ENCODE measurements at places on chromosomes 1 and 21.

GRCh38 chr1:34013958-34014737 lies 150.3 kb downstream of the HMGB4 start:
- no peak for DNase-seq

- peak; percentile 74 for DNase-seq
Observed at GRCh38 chr1:41241354-41241748, 755 bp downstream of the SCMH1 start.

DNA sequence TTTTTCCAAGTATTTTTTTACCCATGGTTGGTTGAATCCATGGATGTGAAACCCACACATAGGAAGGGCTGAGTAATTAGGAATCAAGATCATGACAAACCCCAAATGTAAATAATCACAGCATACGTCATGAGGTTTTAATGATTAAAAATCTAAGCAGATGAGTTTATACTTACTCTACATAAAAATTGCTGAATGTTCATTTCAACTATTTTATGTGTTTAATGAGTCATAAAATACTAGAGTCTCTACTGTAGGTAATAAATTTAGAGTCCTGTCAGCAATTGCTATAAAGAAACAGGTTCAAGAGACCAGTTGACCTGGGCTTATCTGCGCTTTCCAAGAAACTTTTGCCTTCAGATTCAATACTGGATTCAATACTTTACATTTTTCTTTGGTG lies 18.2 kb downstream of the CTH start:
- peak; percentile 82 for DNase-seq

- DNase-seq: no peak
Observed at GRCh38 chr1:81371864-81372263, 428.9 kb upstream of the ADGRL2 start.

DNA sequence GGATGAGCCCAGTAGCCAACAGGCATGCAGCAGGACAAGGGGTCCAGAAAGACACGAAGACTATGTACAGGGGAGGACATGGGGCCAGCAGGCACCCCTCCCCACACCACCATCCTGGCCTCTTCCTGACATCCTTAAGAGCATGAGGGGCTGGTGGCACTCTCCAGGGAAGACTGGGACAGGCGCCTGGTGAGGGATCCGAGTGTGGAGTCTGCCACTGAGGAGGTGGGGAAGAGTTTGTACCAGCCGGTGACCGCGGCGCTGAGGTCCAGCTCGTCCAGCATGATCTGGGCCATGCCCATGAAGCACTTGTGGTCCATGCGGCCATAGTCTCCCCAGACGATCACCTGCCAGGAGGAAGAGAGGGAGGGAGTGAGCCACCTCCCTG lies 39.1 kb downstream of the RIMS3 start:
- no peak for DNase-seq

GRCh38 chr1:153760440-153760839 lies 14.8 kb upstream of the SLC27A3 start:
- peak; percentile 39 for DNase-seq

GRCh38 chr1:94817712-94818111 lies 2.4 kb upstream of the SLC44A3 start:
- no peak for DNase-seq

DNA sequence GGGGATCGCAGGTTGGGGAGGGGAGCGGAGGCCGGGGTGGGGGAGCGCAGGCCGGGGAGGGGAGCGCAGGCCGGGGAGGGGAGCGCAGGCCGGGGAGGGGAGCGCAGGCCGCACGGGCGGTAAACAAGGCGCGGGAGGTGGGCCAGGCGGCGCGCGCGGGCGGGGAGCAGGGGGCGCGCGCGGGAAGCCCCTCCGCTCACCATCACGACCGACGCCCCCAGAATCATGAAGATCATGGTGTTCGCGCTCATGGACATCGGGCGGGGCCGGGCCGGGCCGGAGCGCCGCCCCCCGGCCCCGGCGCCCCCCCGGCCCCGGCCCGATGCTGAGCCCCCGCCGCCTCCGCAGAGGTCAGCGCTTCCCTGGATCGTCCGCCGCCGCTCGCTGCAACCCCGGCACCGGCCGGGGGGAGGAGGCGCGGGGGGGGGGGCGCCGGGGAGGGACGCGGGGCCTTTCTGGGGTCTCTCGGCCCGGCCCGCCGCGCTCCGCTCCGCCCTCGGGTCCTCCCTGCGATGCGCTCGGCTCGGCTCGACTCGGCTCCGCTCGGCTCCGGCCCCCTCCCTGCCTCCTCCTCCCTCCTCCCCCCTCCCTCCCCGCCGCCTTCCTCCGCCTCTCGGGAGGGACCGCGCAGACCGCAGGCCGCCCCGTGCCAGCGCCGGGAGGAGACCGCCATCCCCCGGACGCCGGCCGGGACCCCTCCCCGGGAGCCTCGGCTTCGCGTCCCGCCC lies at the start of gene TMEM240:
Gene TMEM240 (minus strand): TSS at position 535 of the 728 bp plus-strand sequence. CDS start 278 bp downstream, at position 257.
- DNase-seq: peak; percentile 74

- no peak for DNase-seq
Observed at GRCh38 chr1:181057079-181057478, 23.3 kb downstream of the MR1 start.

- DNase-seq: no peak
Observed at GRCh38 chr1:9374748-9375341, 82.2 kb downstream of the SPSB1 start.

GRCh38 chr1:43307458-43308158 lies 6.8 kb downstream of the TIE1 start:
- no peak for DNase-seq

DNA sequence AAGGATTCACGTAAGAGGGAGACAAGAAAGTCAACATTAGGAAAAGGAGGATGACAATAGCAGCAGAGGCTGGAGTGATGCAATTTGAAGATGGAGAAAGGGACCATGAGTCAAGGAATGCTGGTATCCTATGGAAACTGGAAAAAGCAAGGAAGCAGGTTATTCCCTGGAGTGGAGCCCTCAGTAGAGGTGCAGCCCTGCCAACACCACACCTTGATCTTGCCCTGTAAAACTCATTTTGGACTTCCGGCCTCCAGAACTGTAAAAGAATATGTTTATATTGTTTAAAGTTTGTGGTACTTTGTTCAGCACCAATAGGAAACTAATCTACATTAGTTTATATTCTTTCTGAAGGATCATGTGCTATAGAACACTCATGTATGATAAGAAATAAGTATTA lies 19.6 kb upstream of the CLDN17 start:
- no peak for DNase-seq

DNA sequence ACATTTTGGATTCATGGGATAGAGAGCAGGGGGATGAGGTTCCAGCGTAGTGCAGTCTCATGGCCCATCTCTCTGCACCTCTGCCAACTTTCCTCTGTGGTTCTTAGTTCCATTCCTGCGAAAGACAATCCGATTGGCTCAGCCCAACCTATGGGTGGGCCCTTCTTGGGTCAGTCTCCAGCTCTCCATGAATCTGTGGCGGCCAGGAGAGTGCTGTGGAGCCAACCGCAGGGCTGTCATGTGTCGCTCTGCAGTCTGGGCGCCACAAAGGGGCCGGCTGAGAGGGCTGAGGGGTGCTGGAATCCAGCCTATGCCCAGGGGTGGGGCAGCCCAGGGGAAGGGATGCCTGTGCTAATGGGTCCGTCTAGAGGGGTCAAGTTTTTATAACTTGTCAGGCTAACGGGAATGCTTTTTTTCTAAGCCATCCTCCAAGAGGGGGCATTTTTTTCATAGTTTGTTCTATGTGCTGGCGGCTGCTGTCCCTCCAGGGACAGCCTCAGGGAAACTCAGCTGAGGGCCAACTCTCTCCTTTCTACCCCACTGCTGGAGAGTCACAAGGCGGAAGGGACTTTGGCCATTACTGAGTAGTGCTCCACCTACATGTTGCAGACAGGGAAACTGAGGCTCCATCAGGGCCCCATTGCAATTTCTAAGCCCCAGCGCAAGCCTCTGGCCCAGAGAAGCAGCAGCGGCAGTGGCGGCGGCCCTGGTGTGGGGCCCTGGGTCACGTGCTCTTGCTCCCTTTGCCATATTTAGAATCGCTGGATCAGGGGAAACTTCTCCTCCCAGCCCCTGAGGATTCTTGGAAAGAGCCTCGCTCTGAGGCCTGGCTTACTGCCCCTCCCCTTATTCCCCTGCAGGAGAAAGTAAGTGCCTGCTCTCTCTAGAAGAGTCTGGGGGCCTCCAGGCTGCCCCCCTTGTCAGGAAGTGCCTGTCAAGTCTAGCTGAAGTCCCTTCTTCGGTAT lies 23.4 kb downstream of the KCNQ4 start:
- no peak for DNase-seq

GRCh38 chr1:185207980-185208602 lies 51.1 kb downstream of the SWT1 start:
- DNase-seq: peak; percentile 63

- no peak for DNase-seq
Observed at GRCh38 chr1:85553416-85554335, 26.9 kb upstream of the CCN1 start.

GRCh38 chr21:42164064-42164789 lies 54.7 kb upstream of the ABCG1 start:
- peak; percentile 30 for DNase-seq

DNA sequence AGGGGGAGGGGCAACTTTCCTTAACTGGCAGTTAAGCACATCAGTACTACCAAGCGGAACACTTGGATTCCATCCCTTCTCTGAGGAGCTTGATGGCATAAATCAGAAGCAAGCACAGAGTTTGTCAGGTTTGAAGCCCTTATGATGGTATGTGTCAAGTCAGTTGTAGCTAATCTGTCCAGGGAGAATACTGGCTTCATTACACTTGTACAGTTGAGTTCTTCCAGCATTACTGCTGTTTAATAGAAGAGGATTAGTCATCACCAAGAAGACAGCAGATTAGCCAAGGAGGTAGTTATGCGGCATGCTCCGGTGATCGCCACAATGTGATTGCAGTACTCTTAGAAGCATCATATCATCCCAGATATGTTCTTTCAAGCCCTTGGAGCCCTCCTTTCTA lies 2.1 kb upstream of the TDRD5 start:
- DNase-seq: no peak

- peak; percentile 43 for DNase-seq
Observed at GRCh38 chr1:150563340-150564038, 14.3 kb downstream of the ADAMTSL4 start.

DNA sequence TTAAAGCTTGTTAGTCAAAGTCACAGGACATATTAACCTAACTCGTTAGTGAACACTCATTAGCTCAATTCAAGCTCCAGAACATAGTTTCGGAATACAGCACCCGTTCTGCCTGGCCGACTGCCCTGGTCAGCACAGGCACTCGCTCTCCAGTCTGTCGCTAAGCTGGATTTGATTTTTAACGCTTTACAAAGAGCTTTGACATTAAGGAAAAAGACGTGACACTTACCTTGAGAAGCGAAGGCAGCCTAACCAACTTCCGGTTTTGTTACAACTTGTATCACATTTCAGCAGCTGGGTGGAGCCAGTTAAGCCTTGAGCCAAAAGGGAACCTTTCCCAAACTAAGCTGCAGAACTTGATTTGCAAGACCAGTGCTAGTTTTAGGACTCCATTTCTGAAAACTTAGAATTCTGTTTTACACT lies at the start of gene FRRS1:
Gene FRRS1 (minus strand): TSS at position 258 of the 423 bp plus-strand sequence. CDS start 17,867 bp downstream, outside the sequence.
- DNase-seq: peak; percentile 75

GRCh38 chr1:31183927-31184554 lies 55.6 kb downstream of the NKAIN1 start:
- peak; percentile 56 for DNase-seq

GRCh38 chr1:63010913-63011660 lies 227.2 kb downstream of the ATG4C start:
- DNase-seq: no peak

DNA sequence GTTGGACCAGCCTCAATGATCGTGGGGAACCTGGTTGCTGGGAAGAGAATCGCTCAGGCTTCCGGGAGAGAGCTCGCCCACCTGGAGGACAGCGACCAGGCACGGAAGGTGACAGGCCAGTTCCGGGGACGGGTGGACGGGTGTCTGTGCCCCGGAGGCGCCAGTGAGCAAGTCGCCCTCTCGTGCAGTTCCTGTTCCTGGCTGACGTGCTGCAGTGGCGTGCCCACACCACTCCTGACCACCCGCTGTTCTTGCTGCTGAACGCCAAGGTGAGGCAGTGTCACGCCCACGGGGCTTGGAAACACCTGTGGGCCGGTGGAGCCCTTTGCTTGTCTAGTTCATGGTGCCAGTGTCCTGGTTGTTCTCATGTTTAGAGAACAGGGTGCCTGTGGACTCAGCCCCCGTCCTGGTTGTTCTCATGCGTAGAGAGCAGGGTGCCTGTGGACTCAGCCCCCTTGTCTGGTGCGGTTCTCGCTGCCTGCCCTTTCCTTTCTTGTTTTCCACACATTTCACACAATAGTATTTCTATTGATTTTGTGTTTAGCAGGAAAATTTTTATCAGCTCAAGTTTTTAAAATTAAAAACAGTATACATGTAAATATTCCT lies 53.1 kb downstream of the S100B start:
- DNase-seq: no peak

DNA sequence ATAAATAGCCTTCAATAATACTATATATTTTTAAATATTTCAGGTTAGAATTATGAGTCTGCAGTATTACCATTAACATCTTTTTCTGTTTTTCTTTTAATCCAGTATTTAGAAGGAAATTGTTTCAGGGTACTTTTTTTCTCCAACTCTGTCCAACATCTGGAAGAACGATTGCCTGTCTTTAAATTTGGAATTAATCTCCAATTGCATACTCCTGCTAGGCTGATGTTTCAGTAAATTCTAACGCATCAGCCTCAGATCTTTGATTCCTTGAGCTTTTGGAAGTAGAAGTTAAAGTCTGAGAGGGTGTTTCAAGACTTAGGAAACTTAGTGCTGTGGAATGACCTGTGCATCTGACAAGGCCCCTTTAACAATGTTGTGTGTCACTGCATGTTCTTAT lies 20.3 kb downstream of the NFIA start:
- no peak for DNase-seq

GRCh38 chr1:223670458-223671159 lies 5.1 kb upstream of the CAPN8 start:
- peak; percentile 63 for DNase-seq

- DNase-seq: no peak
Observed at GRCh38 chr1:231374394-231374793, 36.3 kb downstream of the SPRTN start.

DNA sequence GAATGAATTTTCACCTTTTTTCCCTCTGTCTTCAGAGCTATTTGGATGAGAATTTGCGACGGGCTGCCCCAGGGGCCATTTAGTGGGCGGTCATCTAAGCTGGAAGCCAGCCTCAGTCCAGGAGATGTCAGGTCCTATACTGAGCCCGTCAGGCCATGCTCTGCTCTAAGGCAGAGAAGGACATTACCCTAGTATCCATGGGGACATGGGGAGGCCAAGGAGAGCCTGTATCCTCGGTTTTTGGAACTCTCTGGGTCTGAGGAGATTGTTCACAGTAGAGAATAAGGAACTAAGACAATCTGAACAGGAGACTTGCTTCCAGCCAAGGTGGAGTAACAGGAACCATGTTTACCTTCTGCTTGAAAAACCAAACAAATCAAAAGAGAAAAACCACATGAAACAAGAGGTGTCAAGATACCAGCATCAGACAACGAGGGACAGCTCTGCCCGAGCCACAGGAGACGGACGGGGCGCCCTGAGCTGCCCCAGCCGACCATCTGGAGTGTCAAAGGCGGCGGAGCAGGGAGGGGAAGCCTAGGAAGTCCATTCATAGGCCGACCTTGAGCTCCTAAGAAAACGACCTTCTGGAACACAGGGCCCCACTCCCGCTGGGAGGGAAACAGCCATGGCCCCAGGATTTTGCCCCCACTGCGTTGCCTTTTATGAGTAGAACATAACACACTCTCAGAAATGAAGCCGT lies 20.0 kb upstream of the ADARB1 start:
- no peak for DNase-seq

GRCh38 chr1:19086176-19086875 lies 123.7 kb downstream of the UBR4 start:
- no peak for DNase-seq

All from ELR (cell line).